Stimulated activated CD8-positive, alpha-beta memory T cell treated with anti-CD3 and anti-CD28 coated beads, Interleukin-15, amount 100 ng/mL, for 4 hours (primary cell): ENCODE measurements at places on chromosomes 13 and 19.

DNA sequence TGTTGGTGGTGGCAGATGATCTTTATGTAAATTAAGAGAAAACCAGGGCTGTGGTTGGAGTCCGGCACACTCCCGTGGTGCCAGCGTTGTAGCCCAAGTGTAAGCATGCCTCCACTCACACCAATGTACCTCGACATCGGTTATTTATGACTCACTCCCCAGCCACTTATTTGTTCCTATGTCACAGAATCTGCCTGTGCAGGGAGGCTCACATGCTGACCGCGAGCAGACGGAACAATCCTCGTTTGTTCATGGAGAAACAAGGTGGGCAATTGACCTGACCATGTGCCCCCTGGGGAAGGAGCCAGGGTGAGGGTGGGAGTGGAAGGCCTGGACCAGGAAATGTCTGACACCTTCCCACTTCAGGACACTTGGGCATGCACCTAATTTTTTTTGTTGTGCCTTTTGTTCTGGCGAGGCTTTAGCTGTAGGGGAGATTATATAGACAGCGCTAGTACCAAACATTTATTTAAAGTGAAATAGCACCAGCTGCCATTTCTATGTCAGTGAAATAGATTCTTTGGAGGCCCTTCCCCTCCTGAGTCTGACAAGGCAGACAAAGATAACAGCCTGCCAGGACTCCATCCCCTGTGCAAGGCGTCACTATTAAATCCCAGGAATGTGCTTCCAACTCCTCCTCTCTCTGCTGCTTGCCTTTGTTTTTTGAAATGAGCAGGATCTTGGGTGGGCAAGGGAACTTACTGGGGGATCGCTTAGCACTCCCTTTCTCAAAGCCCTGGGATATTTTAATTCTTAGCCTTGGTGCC lies 394.2 kb downstream of the FGF9 start:
- DNase-seq = no peak

DNA sequence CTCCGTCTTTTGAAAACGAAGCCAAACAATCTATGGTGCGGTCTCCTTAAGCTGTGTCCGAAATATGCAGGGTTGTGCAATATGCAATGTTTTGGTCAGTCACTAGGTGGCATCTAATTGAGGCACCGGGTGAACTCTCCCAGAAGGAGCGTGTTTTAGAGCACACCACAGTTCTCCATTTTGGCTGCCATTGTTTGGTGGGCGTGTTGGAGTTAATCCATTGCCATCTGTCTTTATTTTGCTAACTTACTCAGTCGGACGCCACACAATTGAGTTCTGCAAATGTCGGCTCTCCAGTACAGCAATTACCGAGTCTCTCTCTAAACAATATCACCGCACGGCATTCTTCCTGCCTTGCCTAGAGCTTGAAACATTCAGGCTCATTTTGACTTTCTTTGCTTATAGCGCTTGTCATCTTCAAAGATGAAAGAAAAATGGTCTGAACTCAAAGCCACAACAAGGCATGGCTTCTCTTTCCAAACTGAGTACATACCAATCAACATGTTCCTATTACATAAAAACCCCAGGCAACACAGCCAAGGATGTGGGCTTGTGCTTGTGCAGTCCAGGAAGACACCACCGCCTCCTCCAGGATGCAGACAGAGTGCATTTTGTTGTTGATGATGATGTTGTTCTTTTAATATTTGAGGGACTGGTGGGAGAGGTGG lies 182.0 kb upstream of the SERP2 start:
- no peak for DNase-seq

GRCh38 chr19:43799502-43800142 lies 2.6 kb downstream of the LYPD5 start:
- DNase-seq = no peak

- no peak for DNase-seq
Observed at GRCh38 chr13:62879071-62879470, 1463.4 kb upstream of the PCDH20 start.

DNA sequence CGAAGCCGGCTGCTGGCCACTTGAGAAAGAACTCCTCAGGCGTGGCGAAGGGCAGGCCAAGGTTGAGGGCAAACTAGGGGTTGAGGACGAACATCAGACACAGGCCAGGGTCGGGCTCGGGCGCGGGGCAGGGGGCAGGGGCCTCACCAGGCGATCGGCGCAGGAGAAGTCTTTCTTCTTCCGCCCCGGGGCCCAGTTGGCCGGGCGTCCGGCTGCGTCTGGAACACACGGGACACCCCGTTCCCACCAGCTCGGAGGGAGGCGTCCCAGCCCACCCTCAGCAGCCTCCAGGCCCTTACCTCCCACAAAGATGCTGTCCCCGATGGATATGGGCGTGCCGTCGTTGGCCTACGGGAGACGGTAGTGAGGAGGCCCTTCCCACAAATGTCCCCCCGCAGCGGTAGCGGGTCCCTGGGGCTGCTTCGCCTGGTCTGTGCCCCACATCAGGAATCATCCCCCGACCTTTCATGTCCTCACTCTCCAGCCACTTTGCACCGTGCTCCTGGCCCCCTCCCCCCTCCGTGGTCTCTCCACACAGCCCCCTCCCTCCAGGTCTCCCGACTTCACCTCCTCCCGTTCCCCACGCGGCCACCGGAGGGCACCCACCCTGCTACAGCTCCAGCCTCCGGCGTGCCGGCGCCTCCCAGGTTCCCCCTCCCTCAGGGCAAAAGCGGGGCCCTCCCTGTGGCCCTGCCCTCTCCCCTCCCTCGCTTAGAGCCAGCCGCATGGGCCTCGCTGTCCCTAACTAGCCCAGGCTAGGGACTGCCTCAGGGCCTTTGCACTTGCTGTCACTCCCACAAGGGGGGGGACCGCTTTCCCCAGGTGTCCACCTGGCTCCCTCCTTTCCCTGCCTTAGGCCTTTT lies 4.8 kb downstream of the PNKP start:
- DNase-seq = no peak

DNA sequence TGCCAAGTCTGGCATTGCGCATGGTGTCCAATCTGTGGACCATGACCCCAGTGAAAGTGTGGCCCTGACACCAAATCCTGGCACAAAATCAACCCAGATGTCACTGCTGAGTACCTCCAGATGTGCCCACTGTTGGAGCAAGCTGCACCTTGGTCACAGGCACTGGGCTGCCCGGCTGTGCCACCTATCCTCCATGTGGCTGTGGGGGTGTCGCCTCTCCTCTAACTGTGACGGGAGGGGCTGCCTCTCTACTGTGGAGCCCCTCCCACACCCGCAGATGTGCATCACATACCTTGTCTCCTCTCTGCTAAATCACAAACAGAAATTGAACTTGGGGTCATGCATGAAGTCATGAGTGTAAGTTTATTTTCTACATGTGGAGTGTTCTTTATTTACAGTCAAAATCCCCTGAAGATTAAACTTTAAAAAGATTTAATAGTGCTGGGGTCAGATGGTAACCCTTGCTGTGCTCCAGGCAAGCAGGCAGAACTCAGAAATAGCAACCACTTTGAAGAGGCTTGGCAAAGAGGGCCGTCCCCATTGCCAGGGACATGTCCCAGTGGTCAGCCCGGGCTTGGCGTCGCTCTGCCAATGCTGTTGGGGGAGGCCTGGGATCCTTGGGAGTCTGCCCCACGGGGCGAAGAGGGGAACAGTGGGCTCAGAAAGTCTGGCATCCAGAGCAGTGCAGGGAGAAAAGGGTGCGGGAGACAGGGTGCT lies 46.4 kb upstream of the ZNF536 start:
- no peak for DNase-seq

DNA sequence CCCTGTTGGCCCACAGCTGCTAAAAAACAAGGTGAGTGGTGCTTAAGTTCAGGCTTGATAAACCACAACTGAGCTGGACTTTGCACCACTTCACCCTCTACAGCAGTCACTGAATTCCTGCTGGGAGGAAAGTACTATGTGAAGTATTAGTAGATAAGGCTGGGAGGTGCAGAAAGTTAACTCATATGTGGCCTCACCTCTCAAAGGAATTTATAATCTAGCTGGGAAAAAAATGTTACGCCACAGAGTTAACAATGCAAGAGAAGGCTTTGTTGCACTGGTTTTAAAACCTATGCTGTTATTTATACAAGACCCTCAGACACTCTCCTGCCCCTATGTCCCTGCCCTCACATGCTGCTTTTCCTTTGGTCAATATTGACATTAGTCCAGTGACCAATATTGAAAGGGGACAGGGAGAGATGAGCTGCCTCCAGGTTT lies 60.9 kb downstream of the LIG4 start:
- no peak for DNase-seq

DNA sequence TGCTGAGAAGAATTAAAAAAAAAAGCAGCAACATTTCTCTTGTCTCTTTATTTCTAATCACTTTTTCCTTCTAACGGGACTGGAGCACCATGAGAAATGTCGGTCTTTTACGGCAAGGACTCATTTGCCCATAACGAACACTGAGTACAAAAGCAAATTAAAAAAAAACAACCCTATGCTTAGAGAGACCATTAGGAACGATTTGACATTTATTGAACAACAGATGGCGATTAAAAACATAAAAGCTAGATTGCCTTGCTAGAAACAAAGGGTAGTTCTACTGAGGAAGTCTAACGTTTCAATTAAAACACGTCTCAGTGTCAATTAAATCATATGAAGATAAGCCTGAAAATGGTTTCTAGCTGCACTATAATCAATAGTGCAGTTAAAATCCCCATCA lies 51.1 kb downstream of the OLFM4 start:
- no peak for DNase-seq

GRCh38 chr13:30837227-30838159 lies 68.6 kb upstream of the MEDAG start:
- no peak for DNase-seq

DNA sequence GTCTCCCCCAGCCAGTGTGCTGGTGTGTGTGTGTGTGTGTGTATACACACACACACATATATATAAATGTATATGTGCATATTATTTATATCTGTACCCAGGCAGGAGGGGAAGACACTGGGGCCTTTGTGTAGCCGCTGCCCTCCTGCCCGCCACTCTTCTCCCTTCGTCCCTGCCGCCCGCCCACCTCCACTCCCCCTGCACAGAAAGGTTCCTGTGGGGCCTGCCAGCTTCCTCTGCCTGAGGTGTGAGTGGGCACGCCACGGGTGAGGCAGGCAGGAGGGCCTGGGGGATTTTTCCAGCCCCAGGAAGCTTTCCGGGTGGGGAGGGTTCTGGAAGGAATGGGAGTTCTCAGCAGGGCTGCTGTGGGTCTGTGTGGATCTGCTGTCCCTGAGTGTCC lies 6.9 kb downstream of the IRF2BP1 start:
- no peak for DNase-seq

DNA sequence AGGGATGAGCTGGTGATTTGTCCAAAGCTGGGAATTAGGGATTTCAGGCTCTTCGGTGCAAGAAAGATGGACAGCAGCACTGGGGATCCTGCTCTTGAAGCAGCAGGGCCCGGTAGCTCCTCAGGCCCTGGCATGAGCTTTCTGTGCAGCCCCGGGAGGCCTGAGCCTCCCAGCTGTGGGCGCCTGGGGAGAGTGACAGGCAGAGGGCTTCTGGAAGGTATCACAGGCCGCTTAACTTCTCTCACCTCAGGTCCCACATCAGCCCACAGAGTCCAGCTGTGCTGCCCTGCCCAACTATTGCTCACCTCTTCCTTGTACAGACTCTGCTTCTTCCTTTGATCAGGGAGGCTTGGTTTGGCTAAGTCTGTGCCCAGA lies 14.6 kb upstream of the ZNF536 start:
- DNase-seq = no peak

DNA sequence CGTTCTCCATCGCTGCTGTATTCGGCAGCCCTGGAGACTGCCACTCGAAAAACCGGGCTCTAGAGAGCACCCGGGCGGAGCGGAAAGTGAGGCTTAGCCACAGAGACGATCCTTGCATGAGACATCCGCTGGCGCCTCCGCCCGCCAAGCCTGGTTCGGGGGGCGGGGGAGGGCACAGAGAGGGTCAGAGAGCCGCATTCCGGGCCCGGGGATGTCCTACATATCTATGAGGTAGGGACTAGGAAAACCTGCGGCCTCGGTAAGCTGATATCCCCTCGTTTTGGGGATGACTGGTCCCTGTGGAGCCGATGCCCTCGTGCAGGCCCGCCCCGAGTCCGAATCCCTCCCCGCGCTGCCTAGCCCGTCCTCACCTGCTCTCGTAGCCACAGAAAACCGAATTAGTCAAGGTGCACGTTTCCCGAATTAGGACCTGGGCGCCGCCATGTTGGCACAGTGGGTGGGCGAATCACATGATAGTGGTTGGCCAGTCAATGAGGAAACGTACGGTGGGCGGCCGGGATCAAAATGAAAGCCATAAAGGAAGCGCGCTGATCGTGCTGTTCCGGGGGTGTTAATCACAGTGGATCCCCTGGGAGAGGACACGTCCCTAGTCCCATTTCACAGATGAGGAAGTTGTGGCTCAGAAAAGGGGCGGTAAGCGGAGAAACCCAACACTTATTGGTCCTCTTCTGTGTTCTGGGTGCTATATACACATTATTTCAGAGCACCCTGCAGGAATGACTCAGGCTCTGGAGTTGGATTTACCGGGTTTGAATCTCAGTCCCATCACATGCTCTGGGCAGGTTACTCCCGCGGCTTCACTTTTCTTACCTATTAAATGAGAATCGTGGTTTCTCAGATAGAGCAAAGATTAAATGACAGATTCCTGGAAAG lies at the start of gene TRMT1:
Gene TRMT1 (minus strand): TSS at position 459 of the 894 bp plus-strand sequence. CDS start 341 bp downstream, at position 118.
- DNase-seq = peak; percentile 90

GRCh38 chr13:111399334-111399733 lies 78.9 kb downstream of the TEX29 start:
- DNase-seq = no peak

GRCh38 chr13:105936816-105937215 lies 598.6 kb downstream of the EFNB2 start:
- DNase-seq = no peak

DNA sequence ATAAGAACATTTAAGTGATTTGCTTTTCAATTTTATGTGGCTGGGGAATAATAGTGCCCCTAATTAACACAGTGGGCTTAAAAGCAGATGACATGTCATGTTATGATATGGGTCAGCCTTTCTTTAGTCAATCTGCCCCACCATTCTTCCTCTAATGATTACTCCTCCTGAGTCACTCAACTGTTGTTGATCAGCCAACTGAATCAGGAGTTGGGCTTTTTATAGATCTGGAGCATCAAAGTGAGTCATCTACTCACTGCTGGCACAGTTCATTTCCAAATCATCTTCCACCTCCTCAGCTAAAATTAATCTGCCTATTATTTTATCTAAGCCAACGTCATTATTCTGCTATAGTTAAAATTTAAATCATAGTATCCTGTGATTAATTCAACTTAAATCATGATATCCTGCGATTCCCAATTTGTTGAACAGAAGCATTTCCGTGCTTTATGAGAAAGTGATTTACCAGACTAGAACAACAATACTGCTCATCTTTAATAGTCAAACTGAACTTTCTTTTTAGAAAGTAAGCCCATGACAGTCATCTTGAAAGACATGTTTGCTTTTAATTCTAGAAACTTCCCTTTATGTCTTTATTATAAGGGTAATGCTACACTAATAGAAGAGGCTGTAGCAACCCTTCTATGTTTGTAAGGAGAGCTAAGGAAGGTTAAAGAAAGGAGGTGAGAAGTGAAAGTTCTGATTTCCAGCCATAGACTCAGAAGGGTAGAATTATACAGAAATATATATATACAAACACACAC lies 551.4 kb downstream of the TBC1D4 start:
- DNase-seq = no peak

GRCh38 chr19:56191115-56191514 lies 6.5 kb downstream of the ZSCAN5B start:
- DNase-seq = no peak
